ENCODE measurements at places on chromosomes 5 and 9. TPM values are rescaled to one million over a fixed set of nuclear protein-coding genes. Genes with fewer than 3 reads are reported as not detected.

GRCh38 chr9:110986529-110986928, 51.7 kb downstream of the LPAR1 start:
- DNase-seq: no peak

DNA sequence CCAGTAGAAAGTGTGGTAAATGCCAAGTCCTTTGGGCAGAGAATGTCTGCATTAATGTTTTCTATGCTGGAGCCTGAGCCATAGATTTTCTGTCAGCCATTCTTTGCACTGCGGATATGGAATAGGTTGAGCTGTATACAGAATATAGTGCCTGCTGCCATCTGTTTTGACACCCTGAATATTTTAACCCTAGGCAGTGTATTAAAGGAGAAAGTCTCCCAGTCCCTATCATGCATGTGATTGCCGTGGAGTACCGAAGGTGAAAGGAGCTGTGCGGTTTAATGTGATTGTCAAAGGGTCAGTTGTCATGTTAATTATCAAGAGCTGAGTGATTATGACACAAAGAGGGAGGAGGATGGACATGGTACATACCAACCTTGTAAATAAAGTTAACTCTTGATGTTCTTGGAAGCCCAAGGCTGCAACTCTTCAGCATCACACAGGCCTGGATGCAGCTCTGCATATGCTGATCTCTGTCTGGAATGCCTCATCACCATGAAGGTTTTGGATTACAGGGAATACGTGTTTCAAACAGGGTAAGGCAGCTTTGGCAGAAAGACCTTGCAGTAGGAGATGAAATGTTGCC, 247.1 kb upstream of the ELAVL2 start:
- DNase-seq: no peak

GRCh38 chr5:36457511-36458270, 148.7 kb upstream of the SLC1A3 start:
- no peak for DNase-seq

- DNase-seq: no peak
Measured at GRCh38 chr5:65815161-65815560, 93.2 kb downstream of the NLN start.

Gene IPO11
- 37.8 TPM for polyA plus RNA-seq

All from left kidney (tissue), 8 donors.